ENCODE measurements at places on chromosomes 4 and X.
A peak's percentile ranks its signal among the peaks of the same experiment; 100 is the strongest.

- peak; percentile 81 for DNase-seq
Measured at GRCh38 chrX:40108959-40109287, 11.2 kb upstream of the BCOR start.

DNA sequence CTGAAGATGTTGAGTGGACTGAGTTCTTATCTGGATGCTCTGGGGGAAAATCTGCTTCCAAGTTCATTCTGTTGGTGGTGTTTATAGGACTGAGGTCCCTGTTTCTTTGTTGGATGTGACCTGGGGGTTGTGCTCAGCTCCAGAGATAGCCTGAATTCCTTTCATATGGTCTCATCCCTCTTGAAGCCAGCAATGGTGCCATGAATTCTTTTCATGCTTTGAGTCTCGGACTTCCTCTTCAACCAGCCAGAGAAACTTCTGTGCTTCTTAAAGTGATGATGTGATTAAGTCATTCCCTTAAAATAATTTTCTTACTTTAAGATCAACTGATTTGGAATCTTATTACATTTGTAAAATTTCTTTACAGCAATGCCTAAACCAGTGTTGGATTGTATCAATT, 233.8 kb upstream of the UGT8 start:
- DNase-seq = peak; percentile 95

DNA sequence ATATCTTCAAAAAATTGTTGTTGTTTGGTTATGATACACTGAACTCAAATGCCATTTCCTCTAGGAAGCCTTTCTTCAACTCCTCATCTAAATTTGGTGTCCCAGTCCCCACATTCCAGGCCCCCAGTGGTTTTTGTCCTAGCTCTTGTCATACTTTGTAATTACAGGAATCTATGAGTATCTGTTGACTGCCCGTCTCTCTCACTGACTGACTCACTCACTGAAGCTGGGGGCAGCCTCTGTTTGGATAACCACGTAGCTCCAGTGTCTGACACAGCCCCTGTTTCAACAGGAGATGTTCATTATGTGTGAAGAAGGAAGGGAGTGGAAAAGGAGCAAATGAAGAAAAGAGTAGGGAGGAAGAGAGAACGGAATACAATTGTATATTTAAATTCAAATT, 284.1 kb upstream of the TENM3 start:
- DNase-seq = peak; percentile 93

DNA sequence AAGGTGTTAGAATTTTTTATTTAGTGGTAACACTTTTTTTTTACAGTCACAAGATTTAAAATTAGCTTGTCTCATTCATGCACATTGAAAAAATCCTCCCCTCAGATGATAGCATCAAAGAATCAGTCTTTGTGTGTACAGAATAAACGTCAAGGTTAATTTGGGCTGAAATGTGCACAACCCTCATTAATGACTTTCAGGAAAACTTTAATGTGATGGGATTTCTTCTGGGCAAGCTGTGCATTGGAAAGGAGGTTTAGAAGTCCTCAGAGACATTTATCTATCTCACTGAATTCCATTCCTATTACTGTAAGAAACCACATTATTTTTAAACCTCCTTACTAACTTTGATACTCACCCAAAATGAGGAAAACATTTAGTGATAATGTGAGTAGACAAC, 88.2 kb upstream of the TECRL start:
- peak; percentile 1 for DNase-seq

DNA sequence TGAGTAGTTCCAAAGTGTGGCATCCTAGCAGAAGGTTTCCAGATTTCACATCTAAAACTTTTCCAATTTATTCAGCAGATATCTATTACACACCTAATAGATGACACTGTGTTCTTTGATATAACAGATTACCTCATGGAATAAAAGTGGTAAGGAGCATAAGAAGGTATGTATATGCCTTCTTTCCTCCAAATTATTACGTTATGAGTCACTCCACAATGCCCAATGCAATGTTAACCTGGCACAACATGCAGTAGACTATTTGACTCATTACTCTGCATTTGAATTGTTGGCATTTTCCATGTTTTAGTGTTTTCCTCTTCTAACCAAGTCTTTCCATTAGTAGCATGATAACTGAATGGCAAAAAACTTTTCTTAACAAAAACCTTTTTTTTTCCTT, 383.6 kb downstream of the ADGRL3 start:
- peak; percentile 36 for DNase-seq

GRCh38 chr4:140158365-140159030, 4.5 kb upstream of the MAML3 start:
- peak; percentile 28 for DNase-seq

GRCh38 chr4:47106561-47106960, 75.2 kb downstream of the GABRB1 start:
- peak; percentile 27 for DNase-seq

- DNase-seq = peak; percentile 5
Measured at GRCh38 chrX:133249266-133250058, 31.3 kb upstream of the TFDP3 start.

DNA sequence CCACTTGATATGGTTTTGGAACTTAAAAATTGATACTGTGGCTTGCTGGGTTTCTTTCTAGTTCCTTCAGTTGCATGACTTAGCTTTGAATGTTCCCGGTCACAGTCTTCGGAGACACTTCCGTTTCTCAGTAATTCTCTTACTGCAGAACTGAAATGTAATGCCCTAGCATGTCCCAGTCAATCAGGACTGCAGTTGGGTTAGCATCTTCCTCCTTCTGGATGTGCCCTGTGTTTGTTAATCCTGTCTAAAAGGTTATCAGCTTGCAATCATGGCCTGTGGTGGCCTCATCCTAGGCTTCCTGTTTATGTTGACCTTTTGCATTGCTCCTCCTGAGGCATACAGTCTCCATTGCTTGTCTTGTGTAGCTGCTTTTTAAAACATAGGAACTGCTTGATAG, 275.9 kb downstream of the ARHGAP10 start:
- DNase-seq = no peak

DNA sequence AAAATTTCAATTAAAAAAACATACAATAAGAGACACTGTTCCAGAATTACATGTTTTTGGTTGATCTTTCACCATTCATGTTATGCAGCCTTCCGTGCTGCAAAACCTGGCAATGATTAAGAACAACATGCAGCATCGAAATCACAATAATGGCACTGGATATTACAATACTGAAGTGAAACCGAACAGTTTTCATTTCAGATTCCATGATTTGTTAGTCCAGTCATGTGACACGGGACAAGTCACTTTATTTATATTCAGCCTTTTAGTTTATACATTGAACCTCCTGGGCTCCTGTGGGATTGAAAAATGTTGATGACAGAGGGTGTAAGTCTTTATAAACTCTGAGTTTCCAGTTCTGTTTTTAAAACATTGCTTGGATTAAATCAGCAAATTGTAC, 142.5 kb upstream of the TTC29 start:
- DNase-seq = peak; percentile 48

GRCh38 chr4:114136069-114136468, 156.6 kb upstream of the ARSJ start:
- peak; percentile 62 for DNase-seq

GRCh38 chrX:18596096-18596495, 75.8 kb downstream of the RS1 start:
- DNase-seq = no peak

- DNase-seq = peak; percentile 14
Measured at GRCh38 chr4:72112514-72113156, 80.8 kb downstream of the NPFFR2 start.

- DNase-seq = peak; percentile 43
Measured at GRCh38 chr4:1356181-1356998, 9.4 kb downstream of the UVSSA start.

GRCh38 chrX:41711021-41711667, 12.8 kb upstream of the GPR82 start:
- no peak for DNase-seq

DNA sequence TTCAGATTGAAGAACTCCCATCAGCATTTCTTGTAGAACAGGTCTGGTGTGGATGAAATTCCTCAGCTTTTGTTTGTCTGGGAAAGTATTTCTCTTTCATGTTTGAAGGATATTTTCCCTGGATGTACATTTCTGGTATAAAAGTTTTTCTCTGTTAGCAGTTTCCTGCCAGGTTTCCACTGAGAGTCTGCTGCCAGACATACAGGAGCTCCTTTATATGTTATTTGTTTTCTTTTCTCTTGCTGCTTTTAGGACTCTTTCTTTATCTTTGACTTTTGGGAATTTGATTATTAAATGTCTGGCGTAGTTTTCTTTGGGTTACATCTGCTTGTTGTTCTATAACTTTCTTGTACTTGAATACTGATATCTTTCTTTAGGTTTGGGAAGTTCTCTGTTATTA, 486.5 kb downstream of the ARAP2 start:
- no peak for DNase-seq

DNA sequence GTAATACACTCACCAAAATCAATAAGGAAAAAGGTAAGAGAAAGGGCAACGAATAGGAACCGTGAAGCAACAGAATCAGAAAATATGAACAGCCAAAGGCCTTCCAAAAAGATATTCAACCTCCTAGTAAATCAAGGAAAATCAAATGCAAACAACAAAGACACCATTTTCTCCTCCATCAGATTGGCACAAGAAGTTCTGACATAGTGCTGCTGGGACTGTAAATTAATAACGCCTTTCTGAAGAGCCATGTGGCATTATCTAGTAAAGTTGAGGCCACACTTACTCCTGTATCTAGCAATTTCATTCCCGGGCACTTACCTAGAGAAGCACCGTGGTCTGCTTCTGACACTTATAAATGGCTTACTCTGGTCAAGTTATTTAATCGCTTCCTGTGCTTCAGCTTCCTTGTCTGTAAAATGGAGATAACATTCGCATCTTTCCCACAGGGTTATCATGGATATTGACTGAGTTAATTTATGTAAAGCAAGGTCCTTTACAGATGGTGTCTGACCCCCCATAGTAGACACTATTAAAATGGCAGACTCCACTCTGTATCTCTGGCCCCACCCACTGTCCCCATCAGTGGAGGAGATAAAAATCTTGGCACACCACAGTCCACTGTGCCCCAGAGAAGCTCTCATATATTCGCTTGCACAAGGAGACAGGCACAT, 20.5 kb upstream of the ENPP6 start:
- no peak for DNase-seq

- peak; percentile 20 for DNase-seq
Measured at GRCh38 chr4:66639361-66639760, 905.9 kb downstream of the CENPC start.

- no peak for DNase-seq
Measured at GRCh38 chr4:168293386-168293975, 25.1 kb downstream of the DDX60 start.

GRCh38 chr4:47468706-47469365, 5.3 kb upstream of the COMMD8 start:
- DNase-seq = peak; percentile 40

DNA sequence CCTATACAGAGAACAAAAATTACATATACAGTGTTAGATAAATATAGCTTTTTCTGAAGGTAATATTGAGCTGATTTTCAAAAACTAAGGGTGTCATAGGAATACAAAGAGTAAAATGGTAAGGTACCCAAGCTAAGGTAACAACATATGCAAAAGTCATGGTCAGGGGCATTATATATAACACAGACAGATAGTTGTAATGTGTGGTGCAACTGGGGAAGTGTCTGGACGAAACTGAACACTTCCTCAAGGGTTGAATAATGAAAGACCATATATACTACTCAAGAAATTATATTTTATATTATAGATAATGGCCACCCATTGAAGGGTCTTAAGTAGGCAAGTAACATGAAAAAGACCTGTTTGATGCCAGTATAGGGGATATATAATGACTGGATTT, 262.1 kb upstream of the CXXC4 start:
- no peak for DNase-seq

GRCh38 chr4:86565651-86566050, 28.5 kb upstream of the PTPN13 start:
- DNase-seq = no peak

GRCh38 chrX:155514225-155514624, 55.8 kb upstream of the F8A3 start:
- peak; percentile 10 for DNase-seq

GRCh38 chr4:2350982-2351381, 67.5 kb downstream of the ZFYVE28 start:
- DNase-seq = no peak

DNA sequence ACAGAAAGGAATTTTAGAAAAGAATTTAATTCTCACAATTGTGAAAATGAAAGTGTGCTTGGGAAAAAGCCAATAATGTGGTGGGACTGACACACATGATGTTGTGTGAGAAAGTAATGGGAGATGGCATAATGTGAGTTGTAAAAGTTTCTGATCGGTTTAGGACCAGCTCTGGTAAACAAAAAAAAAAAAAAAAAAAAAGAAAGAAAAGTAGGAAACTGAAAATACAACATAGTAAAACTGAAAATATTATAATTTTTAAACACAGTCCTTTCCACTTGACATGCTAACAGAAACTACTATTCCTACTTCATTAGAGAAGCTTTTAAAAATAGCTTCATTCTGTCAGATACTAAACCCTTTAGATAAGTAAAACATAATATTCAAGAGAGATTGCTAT, 28.2 kb downstream of the RAP1GDS1 start:
- DNase-seq = peak; percentile 24

DNA sequence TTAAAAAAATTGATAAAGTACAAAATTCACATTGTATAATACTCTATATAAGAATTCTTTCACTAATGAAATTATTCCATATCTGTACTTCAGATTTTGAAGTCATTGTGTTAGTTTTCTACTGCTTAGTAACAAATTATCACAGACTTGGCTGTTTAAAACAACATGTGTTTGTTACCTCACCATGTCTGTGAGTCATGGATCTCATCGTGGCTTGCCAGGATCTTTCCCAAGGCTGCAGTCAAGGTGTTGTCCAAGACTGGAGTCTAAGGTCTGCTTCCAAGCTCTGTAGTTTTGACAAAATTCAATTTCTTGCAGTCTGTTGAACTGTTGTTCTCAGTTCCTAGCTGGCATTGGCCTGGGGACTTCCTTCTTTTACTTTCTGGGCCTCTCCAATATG, 1286.9 kb downstream of the ADGRL3 start:
- DNase-seq = no peak

DNA sequence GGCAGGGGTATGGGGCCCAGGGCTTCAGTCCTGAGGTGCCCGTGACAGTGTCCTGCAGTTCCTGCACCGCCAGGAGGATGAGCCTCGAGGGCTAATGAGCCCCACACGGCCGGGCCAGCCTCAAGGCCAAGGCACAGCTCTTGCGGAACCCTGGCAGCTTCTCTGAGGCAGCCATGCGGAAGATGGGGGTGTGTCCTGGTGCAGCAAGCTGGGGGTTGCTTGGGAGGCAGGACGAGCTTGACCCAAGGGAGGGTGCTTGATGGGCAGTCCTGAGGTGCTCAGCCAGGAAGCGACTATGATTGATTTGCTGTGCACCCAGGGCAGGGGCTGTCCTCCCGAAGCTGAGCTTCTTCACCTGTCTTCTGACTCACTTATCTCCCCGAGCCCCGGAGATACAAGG, 9.1 kb upstream of the FGFR3 start:
- DNase-seq = no peak

GRCh38 chr4:31045724-31046318, 325.7 kb downstream of the PCDH7 start:
- DNase-seq = no peak

- no peak for DNase-seq
Measured at GRCh38 chr4:171601091-171601490, 212.1 kb upstream of the GALNTL6 start.

GRCh38 chr4:143285696-143286437, 50.8 kb upstream of the GAB1 start:
- DNase-seq = no peak

GRCh38 chr4:110705440-110705782, 82.5 kb upstream of the PITX2 start:
- DNase-seq = no peak

- DNase-seq = no peak
Measured at GRCh38 chr4:70701271-70701670, 12.9 kb downstream of the UTP3 start.

Data from fibroblast of skin of abdomen (primary cell).